ENCODE measurements at places on chromosomes 6 and 20.

DNA sequence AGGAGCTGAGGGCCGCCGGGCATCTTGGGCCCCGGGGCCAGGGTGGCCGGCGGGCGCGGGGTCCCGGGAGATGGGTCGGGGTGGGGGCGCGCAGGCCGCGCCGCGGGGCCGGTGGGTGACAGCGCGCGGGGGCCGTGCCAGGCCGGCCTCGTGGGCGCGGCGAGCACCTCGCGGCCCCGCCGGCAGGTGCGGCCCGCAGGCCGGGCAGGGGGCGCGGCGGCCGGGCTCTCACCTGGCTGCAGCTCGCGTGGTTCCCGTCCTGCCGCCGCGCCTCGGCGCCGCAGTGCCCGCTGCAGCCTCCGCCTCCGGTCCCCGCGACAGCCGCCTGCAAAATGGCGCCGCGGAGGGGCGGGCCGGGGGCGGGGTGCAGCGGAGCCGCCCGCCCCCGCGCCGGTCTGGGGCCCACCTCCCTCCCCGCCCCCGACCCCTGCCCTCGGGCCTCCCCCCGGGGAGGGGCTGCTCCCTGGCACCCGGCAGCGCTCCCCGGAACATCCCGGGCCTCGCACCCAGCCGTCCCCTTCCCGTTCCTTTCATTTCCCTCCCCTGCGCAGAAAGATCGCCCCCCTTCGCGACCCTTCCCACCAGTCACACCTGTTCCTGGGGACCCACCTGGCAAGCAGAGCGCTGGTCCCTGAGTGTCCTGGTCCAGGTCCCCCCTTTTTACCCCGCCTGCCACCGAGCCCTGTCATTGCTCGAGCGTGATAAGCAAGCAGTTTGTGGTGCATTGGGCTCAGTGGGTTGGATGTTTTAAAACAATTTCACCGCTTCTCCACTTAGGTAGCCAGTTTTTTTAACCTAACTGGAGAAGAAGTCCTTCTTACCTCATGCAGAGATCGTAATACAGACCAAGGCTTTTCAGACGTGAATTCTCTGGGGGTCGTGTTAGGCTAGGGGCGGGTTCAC is at the start of gene SLC23A2:
Gene SLC23A2 (minus strand): TSS at position 337 of the 903 bp plus-strand sequence. CDS start 68,948 bp downstream, outside the sequence.
- no peak for DNase-seq

- DNase-seq: no peak
These were observed 1.8 kb downstream of the SIM1 start for GRCh38 chr6:100462706-100463629.

GRCh38 chr20:44087051-44087856 is 99.7 kb downstream of the JPH2 start:
- no peak for DNase-seq

GRCh38 chr6:142707255-142707654 is 237.7 kb downstream of the HIVEP2 start:
- no peak for DNase-seq

DNA sequence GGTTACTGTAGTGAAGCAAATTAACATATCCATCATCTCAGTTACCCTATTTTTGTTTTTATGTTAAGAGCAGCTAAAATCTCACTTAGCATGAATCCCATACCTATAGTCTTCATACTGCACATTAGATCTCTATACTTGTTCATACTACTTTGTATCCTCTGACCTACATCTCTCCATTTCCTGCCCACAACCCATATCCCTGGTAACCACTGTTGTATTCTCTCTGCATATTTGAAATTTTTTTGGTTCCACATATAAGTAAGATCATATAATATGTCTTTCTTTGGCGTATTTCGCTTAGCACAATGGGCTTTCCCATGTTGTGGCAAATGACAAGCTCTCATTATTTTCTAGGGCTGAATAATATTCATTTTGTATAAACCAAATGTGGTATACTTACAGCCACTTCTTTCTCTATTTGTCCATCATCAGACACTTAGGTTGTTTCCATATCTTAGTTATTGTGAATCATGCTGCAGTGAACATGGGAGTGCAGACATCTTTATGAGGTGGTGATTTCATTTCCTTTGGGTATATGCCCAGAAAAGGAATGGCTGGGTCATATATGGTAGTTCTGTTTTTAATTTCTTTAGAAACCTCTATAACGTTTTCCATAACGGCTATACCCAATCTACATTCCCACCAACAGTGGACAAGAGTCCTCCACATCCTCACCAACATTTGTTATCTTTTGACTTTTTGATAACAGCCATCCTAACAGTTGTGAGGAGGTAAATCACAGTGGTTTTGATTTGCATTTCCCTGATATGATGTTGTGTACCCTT is 39.8 kb downstream of the BACH2 start:
- peak; percentile 49 for DNase-seq
